ENCODE measurements at places on chromosomes 1 and 21.

DNA sequence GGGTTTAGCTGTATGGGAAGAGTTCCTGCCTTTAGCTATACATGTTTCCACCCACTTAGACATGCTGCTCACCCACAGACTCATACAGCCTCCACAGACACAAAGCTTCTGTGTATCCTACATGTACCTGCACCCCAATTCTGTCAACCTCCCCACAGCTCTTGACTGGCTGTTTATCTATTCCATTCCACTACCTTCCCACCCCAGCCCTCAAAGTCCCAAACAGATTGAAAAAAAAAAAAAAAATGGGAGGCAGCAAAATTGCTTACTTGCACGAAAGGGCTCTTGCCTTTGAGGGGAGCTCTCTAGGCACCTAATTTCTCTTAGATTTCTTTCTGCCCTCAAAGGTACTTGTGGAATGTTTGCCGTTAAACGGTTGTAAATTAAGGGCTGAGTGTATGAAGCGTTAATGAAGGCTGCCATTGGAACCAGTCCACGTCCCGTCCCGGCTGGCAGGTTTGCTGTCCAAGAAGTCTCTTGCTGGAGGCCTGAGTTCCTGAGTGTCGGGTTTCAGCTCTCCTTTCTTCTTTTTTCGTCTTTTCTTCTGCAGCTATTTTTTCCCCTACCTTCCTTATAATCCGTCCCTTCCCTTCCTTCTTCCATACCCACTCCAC, 43.6 kb downstream of the PBX1 start:
- no peak for DNase-seq

DNA sequence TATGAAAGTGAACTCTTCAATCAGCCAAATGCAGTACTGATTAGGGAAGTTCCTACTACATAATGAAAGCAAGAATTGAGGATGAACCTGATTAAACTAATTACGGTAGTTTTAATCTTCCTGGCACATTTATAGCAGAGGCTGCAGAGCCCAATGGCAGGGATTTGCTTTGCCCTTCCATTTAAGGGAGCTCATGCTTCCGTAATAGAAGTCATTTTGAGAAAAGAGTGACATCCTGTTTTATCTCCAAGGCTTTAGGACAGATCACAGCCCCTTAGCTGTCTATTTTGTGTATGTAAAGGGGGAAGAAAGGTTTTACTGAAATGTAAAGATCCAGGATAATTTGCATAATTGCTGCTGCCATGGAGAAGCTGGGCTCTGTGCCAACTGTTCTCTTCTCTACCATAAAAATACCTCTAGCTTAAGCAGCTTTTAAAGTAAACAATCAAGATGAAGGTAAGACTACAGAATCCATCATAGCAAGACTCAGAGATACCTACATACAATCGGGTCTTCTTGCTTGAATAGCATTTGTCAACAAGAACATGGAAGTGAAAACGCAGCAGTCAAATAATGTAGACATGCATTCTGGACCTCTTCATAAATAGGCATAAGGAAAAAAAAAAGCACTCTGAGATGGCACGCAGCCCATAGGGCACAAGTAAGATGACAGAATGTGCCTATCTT, 62.5 kb downstream of the ASH1L start:
- DNase-seq: no peak

DNA sequence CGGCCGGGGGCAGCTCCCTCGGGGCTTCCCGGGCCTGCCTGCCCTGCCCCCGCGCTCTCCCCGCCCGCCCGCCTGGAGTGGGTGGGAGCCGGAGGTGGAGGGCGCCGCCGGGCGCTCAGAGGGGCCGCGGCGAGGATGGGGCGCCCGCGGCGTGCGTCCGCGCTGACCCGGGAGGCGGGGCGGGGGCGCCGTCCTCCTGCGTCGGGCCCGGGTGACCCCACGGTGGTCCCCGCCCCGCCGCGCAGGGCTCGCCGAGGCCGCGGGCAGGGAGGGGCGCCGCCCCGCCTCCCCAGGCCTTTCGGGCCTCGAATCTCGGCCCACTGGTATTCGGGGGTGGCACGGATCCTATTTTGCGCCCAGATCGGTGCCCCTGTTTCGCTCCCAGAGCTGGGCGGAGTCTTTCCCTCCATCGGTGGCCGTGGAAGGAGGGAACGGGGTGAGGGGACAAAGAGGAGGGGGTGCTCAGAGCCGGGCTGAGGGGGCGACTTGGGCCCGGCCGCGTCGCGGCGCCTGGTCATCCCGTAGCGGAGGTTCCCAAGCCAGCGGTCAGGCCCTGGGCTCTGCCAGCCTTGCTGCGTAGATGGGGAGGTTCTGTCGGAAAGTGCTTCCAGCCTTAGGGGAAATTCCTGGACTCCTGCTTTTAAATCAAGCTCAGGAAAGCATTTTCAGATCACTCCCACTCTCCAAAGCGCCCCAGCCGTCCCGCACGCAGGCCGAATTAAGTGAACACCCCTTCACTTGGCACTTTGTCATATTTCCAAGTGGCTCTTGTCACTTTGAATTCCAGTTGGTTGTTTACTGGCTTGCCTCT, 545 bp downstream of the PATJ start:
- no peak for DNase-seq

- DNase-seq: no peak
Measured at GRCh38 chr1:170095976-170096748, 21.7 kb upstream of the KIFAP3 start.

DNA sequence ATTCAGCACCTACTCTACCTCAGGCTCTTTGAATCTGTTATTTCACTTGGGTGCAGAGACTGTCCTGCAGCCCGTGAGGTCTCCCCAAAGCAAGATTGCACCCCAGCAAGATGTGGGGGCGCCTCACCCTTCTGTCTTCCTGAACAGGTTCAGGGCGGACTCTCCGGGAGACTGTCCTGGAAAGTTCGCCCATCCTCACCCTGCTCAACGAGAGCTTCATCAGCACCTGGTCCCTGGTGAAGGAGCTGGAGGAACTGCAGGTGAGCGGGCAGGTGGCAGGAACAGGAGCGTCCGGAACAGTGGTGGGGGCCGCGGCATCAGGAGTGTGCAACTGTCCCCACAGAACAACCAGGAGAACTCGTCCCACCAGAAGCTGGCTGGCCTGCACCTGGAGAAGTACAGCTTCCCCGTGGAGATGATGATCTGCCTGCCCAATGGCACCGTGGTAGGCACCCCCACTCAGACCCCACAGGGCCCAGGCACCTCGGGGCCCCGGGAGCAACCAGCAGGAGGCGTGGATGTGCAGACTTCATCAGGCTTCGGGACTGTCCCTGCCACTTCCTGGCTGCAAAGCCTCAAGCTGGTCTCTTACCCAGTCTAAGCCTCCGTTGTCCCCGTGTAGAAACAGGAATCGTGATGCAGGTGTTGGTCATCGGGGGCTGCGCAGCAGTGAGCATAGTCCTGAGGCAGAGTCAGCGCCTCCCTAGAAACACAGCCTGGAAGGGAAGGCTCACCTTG, 5.9 kb upstream of the MTFR1L start:
- DNase-seq: no peak

- DNase-seq: no peak
Measured at GRCh38 chr21:19853061-19853460, 1145.1 kb upstream of the NCAM2 start.

GRCh38 chr21:23016617-23017016, 2018.4 kb downstream of the NCAM2 start:
- no peak for DNase-seq

DNA sequence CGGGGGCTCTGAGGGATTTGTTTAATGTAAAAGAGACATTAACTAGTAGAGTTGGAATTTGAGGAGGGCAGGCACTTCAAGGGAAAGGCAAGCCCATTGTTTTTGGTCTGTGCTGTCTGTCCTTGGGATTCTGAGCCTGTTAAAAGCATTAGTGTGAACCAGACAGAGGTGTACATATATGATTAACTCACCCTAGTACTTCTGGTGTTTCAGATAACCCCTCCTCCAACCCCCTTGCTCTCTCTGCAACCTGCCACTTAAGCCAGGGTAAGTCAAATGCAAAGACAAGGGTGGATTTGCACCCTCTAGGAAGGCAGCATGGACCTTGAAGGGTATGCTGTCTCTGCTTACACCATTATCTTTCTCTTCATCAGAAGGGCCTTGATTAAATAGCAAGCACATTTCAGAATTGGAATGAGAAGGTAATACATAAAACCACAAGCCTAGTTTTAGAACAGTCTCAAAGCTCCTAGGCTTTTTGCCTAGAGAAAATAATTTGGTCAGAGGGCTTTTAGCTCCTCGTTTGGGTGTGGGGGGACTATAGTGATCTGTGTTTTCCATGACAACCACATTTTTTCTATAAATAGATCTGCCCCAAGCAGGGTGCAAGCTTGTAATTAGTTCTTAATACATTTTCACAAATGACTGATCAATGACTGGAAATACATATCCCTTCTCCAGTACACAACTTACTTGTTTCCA, 120.7 kb upstream of the SGIP1 start:
- no peak for DNase-seq

GRCh38 chr1:30706528-30706927, 16.9 kb downstream of the MATN1 start:
- no peak for DNase-seq

DNA sequence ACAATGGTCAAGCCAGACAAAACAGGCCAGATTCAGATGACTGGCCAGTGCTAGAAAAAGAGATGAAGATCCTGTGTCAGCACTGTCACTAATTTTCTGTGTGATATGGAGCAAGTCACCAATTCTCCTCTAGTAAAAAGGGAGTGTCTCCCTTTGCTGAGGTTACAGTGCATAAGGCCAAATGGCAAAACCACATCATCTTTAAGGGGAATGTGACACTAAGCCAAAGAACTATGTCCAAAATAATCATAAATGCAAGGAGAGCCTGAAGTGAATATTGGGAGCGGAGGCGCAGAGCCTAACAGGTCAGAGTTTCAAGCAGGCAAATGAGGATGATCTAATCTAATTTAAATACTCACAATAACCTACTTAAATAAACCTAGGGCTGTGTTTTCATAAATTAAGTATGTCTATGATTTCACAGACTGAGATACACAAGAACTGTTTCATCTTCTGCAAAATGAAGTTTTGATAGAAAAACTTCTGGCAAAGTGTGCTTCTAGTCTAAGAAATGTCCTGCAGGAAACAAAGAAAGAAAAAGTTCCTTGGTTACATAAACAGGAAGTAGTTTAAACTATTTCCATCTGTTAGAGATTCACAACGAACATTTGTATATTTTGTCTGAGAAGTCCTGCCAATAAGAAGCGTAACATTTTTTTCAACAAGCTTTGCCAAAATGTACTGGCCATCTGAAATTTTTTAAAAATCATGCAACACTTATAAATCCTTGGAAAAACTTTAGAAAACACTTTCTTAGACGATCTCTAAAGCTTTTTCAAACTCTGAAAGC, 290.2 kb downstream of the LRRC40 start:
- no peak for DNase-seq

DNA sequence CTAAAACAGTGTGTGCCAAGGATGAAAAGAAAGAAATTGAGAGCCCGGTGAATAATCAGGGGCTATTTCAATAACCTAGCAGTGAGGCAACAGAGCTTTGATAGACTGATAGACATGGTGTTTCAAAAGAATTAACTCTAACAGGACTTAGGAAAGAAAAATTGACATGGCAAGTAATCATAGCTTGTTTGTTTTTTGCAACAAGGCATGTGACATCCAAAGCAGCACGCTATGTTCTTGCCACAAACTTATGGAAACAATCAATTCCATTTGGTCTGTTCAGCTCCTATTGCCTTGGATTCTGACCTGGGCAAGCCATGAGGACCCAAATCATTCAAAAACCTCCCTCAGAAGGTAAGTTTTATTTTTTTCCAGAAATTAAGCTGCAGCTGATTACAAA, 608.5 kb downstream of the SMYD3 start:
- no peak for DNase-seq

GRCh38 chr1:11355559-11356475, 82.8 kb downstream of the UBIAD1 start:
- no peak for DNase-seq

GRCh38 chr1:221449801-221450470, 292.0 kb downstream of the DUSP10 start:
- DNase-seq: no peak

DNA sequence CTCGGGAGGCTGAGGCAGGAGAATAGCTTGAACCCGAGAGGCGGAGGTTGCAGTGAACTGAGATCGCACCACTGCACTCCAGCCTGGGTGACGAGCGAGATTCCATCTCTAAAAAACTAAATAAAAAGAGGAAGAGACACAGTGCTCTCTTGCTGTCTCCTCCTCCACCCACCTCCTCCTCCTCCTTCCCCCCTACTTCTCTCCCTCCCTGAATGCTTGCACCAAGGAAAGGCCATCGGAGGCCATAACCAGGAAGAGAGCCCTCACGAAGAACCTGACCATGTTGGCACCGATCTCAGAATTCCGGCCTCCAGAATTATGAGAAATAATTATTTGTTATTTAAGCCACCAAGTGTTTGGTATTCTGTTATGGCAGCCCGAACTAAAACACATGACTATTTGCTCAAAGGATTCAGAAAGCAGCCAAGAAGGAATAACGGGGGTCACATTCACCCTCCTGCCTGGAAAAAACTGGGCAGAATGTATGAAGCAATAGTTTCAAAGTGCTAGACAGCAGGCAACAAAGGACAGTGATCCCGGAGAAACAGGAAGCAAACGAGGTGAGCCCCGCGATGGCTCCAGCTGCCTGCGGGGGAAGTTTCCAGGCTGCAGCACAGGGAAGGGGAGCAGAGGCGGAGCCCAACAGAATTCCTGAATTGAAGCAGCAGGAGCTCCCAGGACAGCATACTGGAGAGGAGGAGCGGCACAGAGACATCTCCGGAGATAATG, 35.8 kb downstream of the LDLRAD1 start:
- DNase-seq: no peak

GRCh38 chr1:226093621-226094020, 31.1 kb downstream of the H3-3A start:
- no peak for DNase-seq

DNA sequence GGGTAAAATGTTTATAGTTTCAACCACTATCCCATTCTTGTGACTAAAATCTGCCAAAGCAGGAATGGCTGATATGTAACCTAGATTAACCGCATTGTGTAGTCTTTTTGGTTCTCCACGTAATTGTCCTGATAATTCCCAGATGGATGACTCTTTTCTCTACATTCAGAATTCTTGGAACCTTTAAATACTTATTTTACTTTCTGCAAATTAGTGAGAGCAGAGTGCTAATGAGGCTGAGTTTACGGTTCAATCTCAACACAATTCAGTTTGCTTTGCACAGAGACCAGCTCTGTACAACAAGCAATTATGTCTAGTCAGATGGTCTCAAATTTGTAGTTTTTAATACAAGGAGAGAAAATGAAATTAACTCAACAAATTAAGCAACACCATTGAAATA, 9.1 kb downstream of the CRB1 start:
- no peak for DNase-seq

GRCh38 chr1:113860891-113861290, 10.6 kb downstream of the PTPN22 start:
- DNase-seq: no peak

DNA sequence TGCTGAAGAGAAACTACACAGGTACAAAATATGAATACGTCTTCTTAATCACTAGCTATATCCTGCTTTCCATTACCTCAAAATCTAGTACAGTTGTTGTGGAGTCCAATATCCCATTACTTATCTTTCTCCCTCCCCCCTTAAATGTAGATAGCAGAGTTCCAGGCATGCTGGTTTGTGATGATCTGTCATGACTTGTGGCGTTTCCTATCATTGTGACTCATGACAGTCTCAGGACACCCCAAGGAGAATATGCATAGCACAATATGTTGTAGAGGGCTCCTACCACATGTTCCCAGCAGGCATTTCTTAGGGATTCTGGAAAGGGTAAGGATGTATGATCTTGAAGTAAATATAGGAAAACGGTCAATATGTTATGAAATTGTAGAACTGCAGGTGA, 206.9 kb downstream of the USH2A start:
- no peak for DNase-seq
